ENCODE measurements at places on chromosomes 1 and 21. TPM values are rescaled to one million over a fixed set of nuclear protein-coding genes. Genes with fewer than 3 reads are reported as not detected.

CATSPERE gene
- 0.09 TPM for total RNA-seq

PLA2G2A gene
- total RNA-seq: not detected

NBPF20 gene
- 2.8 TPM for total RNA-seq

ABCA4 gene
- total RNA-seq: 0.09 TPM

PLA2G2C gene
- not detected for total RNA-seq

OR13G1 gene
- total RNA-seq: not detected

SPATA6 gene
- 2.2 TPM for total RNA-seq
